ENCODE measurements at places on chromosomes 6 and 20.

- no peak for DNase-seq
Measured at GRCh38 chr20:62063315-62063980, 2.2 kb downstream of the TAF4 start.

DNA sequence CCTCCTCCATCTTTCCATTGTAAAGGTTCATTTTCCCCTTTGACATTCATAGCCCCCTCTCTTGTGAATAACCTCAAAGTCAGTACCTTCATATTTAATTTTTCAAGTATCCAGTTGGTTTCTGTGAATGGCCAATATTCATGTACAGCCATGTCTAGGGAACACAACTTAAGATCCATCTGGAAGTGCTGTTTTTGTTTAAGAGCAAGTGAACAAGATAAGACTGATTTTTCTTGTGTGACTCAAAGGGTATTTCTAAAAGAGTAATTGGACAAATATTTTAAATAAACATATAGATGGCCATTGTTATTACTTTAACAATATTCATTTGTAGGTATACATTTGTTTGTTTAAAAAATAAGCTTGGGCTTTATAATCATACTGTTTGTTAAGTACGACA, 92.9 kb downstream of the RTN4IP1 start:
- no peak for DNase-seq

DNA sequence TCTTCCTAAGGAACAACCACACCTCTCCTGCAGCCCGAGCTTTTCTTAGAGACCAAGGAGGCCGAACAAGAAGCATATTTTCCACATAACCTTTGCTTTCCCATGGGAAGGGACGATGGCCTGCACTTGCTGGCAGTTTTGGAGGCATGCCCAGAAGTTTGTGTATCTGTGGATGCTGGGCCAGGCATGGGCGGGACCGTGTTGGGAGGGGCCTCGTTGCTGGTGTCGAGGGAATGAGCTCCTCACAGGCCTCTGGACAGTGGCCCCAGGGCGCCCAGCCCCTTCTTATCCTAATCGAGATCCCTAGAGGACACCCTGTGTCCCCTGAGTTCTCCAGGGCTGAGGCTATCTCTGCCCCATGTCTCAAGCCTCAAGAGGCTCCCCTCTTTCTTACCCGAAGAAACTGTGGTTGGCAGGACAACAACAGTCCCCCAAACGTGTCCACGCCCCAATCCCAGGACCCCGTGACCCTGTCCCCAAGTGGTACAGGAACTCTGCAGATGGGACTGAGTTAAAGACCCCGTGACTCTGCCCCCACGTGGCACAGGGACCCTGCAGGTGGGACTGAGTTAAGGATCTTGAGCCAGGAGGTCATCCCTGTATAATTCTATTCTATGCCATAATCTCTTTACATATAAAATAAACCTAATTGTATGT, 99.5 kb upstream of the BHLHE23 start:
- DNase-seq: no peak

GRCh38 chr20:38757145-38757775, 9.0 kb downstream of the ACTR5 start:
- no peak for DNase-seq

DNA sequence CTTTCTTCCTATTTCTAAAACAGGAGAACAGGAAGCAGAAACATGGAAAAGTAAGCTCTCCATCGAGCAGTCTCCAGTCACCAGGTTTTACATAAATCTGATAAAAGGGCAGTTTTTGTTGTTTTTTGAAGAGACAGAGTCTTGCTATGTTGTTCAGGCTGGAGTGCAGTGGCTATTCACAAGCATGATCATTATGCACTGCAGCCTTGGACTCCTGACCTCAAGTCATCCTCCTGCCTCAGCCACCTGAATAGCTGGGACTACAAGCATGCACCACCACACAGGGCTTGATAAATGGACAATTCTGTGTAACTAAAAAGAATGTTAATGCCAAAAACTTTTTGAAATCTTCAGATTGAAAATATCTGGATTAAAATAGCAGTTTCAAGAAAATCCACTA, 23.8 kb downstream of the SAMHD1 start:
- no peak for DNase-seq

GRCh38 chr6:151441390-151442166, 10.3 kb downstream of the RMND1 start:
- no peak for DNase-seq

DNA sequence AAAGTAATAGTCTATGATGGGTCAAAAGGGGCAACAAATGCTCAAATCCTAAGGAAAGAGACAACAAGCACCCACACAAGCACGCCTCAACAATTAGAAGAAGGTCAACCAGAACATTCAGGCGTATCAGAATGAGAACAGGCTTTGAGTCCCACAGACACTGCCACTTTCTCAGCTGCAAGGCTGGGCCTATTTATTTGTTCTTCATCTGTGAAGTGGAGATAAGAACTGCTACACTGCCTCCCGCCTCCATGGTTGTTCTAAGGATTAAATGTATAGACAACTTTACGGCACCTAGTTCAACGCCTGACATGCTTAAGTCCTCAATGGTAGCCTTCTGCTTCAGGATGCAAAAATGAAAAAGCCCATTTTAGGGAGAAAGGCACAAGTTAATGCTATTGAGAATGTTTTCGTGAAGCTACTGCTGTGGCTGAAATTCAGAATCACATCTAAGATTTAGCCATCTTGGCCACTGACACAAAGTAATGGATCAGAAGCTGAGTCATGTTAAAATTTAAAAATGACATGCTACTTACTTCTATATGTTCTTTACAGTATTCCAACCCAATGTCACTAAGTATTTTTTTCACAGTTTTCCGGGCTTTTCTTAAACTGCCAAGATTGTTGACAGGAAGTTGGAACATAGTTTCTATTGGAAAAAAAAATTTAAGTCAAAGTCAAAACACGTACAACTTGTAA, 27.7 kb downstream of the ADNP start:
- no peak for DNase-seq

GRCh38 chr20:33693741-33694638, 7.8 kb upstream of the E2F1 start:
- DNase-seq: no peak
